ENCODE measurements at places on chromosomes 3 and 15.
A peak's percentile ranks its signal among the peaks of the same experiment; 100 is the strongest.

DNA sequence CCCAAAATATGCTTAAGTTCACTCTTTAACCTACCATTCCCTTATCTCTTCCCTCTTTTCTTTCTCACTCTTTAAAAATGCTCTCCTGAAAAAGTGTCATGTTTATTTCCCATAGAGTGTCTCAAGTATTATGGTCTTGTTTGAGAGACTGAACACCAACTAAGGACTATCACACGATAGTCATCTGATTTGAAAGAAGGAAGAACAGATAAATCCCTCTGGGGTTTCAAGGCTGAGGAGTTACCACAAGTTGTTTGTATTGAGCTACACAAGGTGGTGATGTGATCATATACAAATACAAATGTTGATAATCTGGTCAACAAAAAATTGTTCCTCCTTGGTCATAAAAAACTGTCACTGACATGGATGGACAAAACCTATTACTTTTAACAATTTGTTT is 13.8 kb downstream of the MEIS2 start:
- DNase-seq = peak; percentile 51

- DNase-seq = no peak
Measured at GRCh38 chr3:185623939-185624665, 38.0 kb downstream of the SENP2 start.

- DNase-seq = no peak
Measured at GRCh38 chr3:160546727-160547126, 18.6 kb downstream of the KPNA4 start.

GRCh38 chr3:16668776-16669545 is 63.7 kb upstream of the DAZL start:
- no peak for DNase-seq

DNA sequence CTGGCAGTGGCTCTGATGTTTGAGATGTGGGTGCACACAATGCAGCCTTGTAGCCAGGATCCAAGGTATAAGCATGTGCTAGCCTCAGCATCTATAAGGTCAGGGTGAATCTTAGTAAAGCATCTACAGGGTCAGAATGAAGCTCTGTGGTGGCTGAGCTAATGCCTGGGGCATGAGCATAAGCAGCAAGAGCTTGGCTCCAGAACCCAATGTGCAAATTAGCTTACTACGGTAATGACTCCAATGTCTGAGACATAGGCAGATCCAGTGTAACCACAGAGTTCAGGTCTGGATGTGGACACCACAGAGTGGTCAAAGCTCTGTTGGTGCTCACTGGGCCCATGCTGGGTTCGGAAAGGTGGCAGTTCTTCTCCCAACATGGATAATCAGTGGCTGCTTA is 304.5 kb upstream of the NECTIN3 start:
- no peak for DNase-seq

- DNase-seq = no peak
Measured at GRCh38 chr15:65918357-65918920, 49.1 kb downstream of the RAB11A start.

DNA sequence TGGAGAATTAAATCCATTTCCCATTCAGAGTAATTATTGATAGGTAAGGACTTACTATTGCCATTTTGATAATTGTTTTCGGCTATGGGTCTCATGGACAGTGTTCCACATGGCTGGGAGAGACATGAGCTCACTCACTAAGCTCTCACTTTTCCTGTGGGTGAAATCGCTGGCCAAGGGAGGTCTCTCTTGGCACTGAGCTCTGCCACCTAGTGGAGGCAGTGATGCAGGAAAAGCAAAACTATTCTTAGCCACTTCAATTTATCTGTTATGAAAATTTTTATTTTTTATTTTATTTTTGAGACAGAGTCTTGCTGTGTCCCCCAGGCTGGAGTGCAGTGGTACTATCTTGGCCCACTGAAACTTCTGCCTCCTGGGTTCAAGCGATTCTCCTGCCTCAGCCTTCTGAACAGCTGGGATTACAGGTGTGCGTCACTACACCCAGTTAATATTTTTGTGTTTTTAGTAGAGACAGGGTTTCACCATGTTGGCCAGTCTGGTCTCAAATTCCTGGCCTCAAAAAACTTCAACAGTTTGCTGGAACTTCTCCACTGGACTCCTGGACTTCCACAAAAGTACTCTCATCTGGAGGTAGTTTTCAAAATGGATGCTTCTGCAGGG is 4.7 kb upstream of the RNF13 start:
- DNase-seq = peak; percentile 78

- no peak for DNase-seq
Measured at GRCh38 chr3:181382656-181383055, 329.1 kb upstream of the SOX2 start.

DNA sequence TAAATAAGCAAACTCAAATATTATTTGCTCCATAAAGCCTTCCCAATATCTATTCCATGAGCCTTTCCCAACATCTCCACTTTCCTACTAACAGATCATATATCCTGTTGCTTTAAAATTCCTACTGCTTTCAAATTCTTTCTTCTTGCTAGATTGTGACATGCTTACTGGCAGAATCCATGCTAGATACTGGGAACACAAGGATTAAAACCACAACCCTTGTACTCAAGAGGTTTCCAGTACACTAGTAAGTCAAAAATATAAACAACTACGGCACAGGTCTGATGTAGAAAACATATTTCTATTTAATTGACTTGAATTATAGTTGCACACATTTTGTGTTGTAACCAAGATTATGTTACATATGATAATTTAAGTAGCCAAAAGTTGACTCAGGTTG is 275.0 kb downstream of the ZBTB20 start:
- DNase-seq = peak; percentile 76

- DNase-seq = no peak
Measured at GRCh38 chr3:43054754-43055153, 51.1 kb downstream of the POMGNT2 start.

DNA sequence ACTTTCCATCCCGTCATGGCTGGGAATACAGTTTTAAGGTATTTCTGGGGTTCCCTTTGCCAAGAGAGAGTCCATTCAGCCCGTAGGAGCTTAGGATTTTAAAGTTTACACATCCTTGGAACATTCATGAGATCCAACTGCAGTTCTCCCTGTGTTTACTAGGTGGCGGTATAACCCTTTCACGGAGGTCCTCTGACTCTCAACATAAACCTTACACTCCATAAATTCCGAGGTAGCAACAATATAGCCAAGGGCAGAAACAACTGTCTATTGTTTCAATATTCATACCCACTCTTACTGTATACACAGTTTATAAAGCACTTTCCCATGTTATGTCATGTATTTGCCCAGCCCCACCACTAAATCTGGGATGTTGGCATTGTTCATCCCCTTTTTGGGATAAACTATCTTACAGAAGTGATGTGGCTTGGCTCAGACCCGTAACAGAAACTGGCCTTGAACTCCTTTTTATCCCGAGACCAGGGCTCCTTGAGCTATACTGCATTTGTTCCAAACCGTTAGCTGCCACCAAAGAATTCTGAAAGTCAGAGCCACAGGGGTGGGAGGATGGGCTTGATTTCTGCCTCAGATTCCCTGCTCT is 69.2 kb upstream of the COL6A5 start:
- DNase-seq = peak; percentile 65

- no peak for DNase-seq
Measured at GRCh38 chr3:16122155-16122554, 52.3 kb upstream of the GALNT15 start.

GRCh38 chr3:12400616-12401194 is 83.6 kb upstream of the TSEN2 start:
- DNase-seq = peak; percentile 73

GRCh38 chr15:74937272-74937589 is 642 bp downstream of the COX5A start:
- no peak for DNase-seq

DNA sequence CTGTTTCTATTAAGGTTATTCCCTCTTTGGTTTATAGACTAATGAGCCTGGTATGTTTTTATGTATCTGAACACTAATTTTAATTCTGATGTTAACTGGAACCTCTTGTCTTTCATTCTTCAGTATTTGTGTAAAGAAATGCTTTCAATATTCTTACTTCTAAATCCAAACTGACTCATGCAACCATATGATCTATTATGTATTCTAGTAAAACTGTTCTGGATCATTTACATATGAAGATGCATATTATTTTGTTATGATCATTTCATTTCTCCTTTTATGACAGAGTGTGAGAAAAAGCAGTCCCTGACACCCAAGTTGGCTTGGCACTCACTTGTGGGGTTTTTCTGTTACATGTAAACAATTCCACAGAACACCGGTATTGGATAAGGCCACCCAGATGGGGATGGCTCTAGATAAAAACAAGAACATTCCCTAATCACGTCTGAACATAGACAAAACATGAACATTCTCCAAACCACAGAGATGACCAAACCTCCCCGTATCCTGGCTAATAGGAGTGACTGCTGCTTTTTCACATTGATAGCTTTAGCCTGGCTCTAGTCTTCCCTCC is 72.2 kb upstream of the EPHB3 start:
- DNase-seq = no peak

- DNase-seq = no peak
Measured at GRCh38 chr3:30604093-30604492, 2.3 kb upstream of the TGFBR2 start.

- DNase-seq = no peak
Measured at GRCh38 chr15:66860844-66861243, 158.8 kb downstream of the SMAD6 start.

GRCh38 chr3:31523543-31523942 is 9.2 kb upstream of the STT3B start:
- no peak for DNase-seq

DNA sequence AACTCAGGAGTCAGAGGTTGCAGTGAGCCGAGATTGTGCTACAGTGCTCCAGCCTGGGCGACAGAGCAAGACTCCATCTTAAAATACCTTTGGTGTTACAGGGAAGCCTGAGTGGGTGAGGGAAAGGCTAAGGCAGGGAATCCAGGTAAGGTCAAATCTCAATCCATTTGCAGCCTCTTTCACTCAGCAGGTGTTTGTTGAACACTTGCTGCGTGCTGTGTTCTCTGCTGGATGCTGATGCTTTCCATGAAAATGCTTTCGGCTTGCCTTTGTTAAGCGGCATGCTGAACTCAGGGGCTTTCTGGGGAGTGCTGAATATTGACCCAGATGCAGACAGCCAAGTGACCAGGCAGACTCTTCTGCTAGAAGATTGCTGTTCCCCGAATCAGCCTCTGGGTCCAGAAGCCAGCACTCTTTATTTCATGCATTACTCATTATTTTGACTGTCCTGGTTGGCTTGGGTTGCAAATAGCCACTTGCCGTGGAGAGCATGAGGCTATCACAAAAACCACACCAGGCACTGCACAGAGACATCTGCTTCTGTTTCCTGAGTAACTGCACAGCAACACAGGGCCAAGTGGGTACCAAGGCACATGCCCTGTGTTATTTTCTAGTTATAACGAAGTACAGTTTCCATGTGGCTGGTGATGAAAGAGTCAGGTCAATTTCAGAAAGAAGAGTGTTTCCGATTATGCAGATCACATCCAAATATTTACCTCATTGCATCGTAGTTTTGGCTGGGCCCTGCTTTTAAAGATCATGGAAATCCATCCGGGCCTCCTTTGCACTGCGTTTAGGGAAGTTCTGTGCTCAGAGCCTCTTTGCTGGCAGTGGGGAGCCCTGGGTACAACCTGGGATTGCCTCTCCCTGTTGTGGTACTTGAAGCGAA is 88.6 kb downstream of the THSD4 start:
- DNase-seq = no peak

DNA sequence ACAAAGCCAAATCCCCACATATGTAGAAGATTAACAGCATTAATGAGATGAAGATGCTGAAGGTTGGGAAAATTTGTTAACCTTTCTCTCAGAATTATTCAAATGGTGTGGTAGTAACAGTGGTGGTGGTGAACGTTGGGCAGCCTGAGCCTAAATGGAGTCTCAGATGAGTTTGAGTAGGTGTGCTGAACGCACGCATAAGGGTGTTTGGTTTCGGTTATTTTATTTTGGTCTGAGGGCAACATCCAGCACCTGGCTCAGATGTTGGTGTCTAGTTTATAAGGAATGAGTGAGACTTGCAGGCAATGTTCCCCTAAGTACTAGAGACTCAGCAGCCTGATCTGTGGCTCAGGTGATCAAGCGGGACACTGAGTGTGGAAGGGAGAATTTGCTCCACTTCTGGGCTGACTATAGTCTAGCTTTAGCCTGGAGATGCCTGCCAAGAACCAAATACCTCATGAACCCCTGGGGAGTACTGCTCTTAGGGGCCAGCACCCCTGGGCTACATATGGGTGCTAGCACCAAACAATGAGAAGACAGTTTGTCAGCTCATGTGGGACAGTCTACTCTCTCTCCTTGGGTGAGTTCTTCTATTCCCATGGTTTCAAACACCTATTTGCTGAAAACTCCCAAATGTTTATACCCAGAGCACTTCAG is 39.5 kb upstream of the ATP2C1 start:
- no peak for DNase-seq

All from mesenchymal stem cell (in vitro differentiated cells and primary cell).